ENCODE measurements at places on chromosomes 4 and X.

DNA sequence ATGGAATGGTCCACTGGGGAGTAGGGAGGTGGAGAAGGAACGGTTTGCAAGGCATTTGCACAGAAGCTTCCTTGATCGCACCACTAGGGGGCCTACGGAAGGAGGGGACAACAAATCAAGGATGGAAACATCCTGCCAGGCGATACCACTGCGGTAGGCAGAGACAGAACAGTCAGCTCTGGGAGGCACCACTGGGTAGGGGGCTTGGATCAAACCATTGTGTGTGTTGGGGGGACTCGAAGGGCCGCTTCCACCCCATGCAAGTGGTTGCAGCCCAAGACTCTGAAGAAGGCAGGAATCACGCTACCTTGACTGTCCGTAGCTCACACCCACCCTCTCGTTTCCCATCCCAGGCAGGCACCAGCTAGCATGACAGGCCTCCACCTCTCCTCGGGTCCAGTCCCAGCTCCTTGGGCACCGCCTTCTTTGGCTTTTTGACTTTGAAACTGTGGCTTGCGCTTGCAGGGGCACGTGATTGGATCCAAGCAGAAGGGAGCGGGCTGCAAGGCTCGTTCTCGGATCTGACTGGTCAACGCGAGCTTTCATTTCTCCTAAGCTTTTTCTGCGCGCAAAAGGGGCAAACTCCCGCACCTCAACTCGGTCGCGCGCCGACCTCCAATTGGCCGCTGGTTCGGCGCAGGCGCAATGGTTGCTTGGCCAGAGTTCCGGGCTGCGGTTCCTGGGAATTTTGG lies 28.4 kb downstream of the GAGE1 start:
- no peak for DNase-seq

GRCh38 chr4:119678761-119679160 lies 50.2 kb upstream of the PDE5A start:
- DNase-seq: no peak

DNA sequence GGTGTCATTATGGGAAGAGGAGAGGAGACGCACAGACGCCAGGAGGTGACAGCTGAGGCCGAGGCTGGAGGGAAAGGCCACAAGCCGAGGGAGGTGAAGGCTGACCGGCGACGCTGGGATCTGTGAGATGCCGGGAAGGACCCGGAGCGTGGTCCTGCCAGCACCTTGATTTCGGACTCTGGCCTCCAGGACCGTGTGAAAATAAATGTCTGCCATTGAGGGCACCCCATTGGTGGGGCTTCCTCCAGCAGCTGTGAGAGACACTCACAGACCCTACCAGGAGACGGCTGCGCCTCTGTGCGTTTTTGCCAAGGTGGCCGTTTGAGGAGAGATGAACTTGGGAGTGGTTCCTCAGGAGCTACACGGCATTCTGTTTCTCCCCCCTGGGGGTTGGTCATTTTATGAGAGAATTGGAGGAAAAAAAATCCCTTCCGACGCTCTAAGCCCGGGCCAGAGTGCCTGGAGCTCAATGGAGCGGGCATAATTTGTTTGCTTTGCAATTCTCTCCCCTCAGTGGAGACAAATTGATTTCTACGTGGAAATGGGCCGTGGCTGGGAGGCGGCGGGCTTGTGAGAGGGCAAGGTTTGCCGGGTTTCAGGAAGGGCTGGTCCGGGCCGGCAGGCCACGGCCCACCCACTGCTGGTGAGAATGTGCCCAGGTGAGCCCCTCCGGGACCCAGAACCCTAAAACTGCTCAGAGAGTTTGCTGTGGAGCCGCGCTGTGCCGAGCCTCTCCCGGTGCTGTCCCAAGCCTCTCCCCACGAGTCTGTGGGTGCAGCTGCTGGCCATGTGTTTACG lies 53.9 kb downstream of the CPZ start:
- no peak for DNase-seq

DNA sequence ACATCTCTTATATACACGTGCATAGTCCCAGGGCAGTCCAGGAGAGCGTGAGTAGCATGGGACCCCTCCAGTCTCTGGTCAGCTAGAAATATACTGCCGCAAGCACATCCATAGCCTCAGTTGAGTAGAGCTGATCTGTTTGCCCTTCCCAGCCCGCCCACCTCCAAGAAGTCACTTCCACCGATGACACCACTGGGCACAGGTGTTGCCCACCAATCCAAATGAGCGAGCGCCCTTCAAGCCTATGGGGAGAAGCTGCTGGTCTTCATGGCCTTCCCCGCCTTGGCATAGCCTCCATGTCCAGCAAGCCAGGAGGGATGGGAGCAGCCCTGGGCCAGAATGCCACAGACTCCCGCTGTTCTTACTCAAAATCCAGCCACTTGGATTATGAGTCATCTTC lies 10.2 kb downstream of the DUSP9 start:
- DNase-seq: no peak

DNA sequence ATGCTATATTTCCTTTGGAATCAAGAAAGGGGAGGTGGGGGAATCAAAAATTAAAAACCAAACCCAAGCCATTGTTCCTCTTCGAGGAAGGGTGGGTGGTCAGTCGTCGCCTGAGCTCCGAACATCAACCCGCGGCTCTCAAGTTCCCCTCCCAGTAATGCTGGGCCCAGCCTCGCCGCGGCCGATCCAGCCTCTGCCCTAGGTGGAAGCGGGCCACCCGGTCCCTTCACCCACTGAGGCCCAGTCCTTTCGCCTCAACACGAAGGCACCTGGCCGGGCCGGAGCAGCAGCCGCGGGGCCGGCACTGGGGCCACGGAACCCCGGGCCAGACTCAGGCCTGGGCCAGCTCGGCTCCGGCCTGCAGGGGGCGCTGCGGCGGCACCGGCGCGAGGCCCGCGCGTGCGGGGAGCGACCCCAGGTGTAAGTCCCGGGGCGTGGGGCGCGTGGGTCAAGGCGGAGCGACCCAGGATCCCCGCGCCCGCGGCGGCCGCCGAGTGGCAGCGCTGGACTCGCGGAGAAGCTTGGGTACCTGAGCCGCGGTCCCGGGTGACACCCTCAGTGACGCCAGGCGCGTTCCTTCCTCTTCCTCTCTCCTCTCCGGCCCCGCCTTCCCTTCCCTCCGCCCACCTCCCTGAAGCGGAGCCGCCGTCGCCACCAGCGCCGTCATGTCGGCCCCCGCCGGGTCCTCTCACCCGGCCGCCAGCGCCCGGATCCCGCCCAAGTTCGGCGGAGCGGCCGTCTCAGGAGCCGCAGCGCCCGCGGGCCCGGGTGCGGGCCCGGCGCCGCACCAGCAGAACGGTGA lies at the start of gene SEC24B:
TSS of gene SEC24B (plus strand) at position 611 of the 802 bp plus-strand sequence. CDS start at position 666, 55 bp downstream.
- DNase-seq: peak; percentile 77

DNA sequence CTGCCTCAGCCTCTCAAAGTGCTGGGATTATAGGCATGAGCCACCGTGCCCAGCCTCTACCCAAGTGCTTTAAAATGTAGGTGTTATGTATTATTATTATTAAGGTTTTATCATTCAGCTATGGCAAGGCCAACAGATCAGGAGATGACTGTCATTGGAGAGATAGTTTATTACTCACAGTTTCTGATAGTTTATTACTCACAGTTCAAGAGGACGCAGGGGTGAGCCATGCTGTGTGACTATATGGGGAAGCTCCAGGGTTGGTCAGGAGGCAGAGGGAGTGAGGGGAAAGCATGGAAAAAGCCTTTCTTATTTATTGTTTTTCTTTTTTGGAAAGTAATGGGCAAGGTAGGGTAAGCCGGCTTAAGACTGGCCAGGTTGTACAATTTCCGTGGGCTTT lies 25.4 kb upstream of the ARSD start:
- DNase-seq: no peak

DNA sequence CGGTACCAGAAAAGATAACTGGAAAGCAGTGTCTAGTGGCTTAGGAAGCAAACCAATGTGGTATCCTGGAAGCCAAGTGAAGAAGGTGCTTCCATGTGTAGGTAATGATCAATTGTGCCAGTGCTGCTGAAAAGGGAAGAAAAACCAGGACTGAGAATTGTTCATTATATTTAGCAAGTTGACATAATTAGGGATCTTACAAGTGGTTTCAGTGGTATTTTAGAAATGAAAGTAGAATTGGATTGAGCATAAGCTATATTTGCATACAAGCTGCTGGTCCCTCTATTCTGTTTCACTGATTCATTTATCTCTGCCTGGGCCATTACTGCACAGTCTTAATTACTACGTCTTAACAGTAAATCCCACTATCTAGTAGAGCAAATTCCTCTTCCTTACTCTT lies 32.3 kb downstream of the PRDM8 start:
- no peak for DNase-seq

GRCh38 chrX:125405339-125405738 lies 85.7 kb downstream of the TEX13C start:
- no peak for DNase-seq

DNA sequence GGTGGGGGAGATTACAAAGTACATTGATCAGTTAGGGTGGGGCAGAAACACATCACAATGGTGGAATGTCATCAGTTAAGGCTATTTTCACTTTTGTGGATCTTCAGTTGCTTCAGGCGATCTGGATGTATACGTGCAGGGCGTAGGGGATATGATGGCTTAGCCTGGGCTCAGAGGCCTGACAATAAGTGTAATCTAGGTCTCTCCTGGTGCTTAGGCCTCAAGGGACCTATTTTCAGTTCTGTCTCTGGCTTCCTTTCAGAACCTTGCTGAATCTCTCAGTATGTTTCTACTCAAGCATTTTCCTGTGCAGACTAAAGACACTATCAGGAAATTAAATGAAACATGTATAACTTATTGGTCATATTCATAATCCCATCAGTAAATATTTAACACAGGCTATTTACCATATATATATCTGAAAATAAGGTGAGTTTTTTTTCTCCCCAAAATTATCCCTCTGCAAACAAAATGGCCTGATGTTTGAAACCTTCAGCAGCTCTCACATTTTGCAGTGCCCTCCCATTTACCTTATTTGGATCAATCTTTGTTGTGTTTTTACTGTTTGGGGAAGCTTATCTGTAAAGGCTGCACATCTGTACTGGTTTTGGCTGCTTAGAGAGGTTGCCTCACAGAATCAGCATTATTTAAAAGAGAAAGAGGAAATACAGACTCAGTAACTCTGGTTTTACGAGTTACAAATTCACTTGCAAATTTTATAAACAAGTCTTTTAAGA lies 2.3 kb upstream of the ZCCHC4 start:
- no peak for DNase-seq

GRCh38 chr4:183554878-183555585 lies 50.2 kb downstream of the ING2 start:
- no peak for DNase-seq

DNA sequence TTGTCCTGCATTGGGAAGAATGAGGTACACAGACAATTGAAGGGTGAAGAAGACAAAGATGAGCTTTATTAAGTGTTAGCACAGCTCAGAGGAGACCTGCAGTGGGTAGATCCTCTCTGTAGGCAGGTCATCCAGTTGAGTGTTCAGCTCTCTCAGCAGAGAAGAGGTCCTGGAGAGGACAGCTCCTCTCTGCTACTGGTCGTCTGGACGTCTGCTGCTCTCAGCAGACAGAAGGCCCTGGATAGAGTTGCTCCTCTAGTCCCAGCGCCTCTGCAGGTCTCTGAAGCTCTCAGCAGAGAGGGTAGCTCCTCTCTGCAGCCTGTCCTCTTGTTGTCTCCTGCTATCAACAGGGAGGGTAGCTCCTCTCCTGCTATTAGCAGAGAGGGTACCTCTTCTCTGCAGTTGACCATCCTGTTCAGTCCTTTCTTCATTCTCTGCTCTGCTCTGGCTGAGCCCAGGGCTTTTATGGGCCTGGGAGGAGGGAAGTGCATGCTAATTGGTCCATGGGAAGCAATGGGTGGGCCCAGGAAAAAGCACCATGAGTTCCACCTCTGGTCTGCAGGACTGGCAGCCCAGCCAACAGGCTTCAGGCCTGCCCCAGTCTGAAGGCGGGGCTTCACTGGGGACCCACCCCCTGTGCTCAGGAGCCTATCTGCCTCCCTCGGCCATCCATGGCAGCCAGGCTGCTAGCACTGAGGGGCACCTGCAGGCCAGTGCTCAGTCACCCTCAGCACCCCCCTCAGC lies 54.1 kb upstream of the IBSP start:
- DNase-seq: no peak

DNA sequence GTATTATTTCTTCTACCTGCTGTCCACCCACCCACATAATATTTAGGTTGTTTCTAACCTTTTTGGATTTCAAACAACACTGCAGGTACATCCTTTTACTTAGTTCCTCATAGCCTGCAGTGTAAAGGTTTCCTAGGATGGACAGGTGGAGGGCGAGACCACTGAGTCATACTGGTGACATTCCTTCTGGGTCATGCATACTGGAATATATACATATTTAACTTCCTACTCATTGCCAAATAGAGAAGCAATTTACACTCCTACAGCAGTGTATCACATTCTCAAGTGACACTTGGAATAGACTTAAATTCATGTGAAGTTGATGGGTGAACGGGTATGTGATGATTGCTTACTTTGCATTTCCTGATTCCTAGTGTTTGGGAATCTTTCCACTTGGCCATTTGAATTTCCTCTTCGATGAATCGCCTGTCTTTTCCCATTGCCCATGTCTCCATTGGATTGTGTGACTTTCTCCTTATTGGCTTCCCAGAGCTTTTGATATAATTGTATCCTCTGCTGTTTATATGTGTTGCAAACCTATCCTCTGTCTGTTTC lies 8.2 kb upstream of the PPP2R2C start:
- DNase-seq: no peak

- DNase-seq: peak; percentile 52
These were observed 20.0 kb downstream of the CFAP97 start for GRCh38 chr4:185183622-185184281.

GRCh38 chr4:140106289-140106844 lies 47.6 kb downstream of the MAML3 start:
- no peak for DNase-seq

- no peak for DNase-seq
These were observed 24.0 kb downstream of the CEP44 start for GRCh38 chr4:174307694-174308093.

DNA sequence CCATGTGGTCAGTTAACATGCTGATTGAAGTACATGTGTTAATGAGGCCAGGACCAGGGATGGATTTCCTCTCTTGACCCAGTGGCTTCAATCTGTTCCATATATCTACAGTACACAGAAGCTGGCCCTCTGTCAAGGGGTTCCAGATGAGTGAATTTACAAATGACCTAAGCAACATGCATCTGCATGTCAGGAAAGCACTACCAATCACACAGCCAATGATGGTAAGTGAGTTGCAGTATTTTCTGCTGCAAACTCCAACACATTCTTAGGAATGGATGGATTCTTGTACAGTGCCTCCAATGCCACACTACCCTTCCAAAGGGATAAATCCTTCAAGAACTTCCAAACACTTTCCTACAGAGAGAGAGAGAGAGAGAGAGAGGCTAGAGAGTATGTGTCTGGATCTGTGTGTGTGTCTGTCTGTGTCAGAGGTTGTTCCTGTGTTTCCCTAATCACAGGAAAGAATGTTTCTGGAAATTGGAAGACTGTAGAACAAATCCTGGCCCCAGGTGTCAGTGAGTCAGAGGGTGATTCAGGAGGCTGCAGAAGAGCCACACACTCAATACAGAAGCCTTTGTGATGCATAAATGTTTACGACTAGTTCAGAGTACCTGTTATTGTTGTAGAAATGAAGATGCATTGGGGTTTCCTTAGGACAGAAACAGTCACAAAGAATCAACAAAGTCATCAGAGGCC lies 107.5 kb downstream of the GUCY2F start:
- DNase-seq: no peak
